ENCODE measurements at places on chromosomes 3 and 15.

GRCh38 chr15:82093774-82094211, 48.0 kb upstream of the MEX3B start:
- DNase-seq, result no peak

DNA sequence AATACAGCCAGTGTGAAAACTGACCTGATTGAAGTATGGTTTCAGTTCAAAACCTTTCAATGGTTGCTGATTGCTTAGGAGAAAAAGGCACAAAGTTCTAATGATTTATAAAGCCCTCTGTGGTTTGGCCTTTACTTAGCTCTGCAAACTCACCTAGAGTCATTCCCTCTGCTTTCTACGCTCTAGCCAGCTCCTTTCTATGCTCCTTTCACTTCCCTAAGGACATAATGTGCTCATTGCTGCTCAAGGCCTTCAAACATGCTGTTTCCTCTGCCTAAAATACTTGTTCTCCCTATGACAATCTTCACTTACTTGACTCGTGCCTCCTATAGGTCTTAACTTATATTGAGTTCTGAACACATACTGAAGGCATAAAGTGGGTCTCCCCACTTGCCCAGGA, 19.0 kb downstream of the RPL39L start:
- no peak for DNase-seq

GRCh38 chr15:80997692-80998091, 3.0 kb upstream of the TLNRD1 start:
- DNase-seq, result no peak

- DNase-seq, result no peak
Measured at GRCh38 chr3:133394561-133395311, 5.1 kb upstream of the BFSP2 start.

DNA sequence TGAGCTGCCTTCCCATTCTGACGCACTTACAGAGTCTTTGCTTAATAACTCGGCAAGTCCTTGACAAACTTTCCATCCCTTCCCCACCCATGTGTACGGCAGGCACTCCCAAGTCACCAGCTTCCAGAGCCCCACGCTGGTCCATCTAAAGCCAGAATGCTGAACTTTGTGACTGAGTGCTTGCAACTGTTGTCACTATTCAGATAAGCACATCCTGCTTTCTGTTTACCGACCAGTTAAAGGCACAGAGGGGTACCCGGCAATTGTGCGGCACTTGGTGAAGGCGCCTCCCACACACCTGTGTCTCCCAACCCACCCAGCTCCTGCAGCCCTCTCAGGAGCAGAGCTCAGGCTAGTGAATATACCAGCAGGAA, 430.6 kb downstream of the FOXP1 start:
- no peak for DNase-seq

GRCh38 chr15:24940236-24940635, 14.6 kb upstream of the SNRPN start:
- DNase-seq, result no peak

GRCh38 chr3:159237226-159237625, 435.4 kb downstream of the MFSD1 start:
- DNase-seq, result no peak

- DNase-seq, result no peak
Measured at GRCh38 chr15:50854601-50855490, 53.6 kb upstream of the AP4E1 start.

DNA sequence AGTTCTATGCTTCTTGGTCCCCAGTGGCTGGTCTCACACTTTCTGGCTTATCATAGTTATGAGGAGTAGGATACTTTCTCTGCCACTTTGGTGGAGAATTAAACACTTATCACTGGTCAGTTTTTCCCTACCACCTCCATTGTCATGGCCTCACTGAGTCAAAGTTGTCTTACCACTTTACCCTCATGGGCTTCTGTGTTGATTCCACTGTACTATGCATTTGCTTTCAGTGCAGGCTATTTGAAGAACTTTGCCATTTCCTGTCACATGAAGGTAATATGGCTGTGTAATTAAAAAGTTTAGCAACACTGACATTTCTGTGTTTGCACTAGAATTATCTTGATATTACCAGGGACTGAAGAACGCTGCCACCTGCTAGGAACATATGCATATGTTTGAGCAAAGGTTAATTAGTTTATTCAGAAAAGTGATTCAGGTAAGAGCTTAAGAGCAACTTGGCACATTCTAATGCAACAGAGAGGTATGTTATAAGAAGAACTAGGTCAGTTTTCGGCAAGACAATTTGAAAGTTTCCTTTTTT, 377.3 kb downstream of the PDCD6IP start:
- DNase-seq, result no peak

DNA sequence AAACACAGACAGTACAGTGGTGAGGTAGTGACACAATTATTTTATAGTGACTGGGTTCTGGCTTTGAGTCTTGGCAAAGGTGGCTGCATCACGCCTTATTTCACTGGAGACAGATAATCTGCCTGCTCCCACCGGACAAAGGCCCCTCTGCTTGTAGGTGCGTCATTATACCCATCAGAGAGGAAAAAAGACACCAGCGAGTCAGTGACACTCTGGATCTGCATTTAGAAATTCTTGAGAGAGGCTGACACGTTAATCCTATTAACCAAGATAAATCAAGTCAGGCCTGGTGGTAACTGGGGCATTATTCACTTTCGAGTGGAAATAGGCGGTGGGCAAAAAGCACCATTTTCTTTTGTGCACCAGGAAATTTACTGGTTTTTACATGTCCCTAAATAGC, 76.2 kb downstream of the NR2F2 start:
- DNase-seq, result no peak

DNA sequence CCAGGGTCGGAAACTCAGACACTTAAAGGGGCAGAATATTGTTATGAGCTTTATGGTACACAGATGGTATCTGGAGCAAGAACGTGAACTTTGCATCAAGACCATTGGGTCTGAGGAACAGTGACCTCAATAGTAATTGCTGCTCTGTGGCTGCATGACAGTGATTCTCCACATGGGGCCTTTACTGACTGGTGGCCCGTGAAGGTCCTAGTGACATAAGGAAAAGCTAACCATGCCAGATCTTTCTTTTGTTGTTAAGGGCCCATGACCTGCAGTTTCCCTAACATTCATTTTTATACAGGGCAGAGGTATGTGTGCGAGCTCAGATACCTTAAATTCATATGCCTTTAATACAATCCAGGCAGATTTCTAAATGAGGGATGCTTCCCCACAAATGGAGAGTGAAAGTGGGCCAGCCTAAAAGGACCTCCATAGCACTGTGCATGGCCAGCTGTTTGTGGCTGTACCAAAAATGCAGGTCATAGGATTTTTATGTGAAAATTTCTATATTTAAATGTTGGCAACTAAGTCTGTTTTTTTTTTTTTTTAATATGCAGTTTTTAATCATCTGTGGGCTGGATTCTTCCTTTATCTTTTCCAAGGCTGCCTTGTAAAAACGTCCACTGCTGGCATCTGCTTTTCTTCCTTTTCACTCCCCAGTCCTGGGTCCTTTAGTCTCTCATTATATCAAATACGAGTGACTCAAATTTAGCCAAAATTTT, 188.0 kb upstream of the IL12A start:
- no peak for DNase-seq

DNA sequence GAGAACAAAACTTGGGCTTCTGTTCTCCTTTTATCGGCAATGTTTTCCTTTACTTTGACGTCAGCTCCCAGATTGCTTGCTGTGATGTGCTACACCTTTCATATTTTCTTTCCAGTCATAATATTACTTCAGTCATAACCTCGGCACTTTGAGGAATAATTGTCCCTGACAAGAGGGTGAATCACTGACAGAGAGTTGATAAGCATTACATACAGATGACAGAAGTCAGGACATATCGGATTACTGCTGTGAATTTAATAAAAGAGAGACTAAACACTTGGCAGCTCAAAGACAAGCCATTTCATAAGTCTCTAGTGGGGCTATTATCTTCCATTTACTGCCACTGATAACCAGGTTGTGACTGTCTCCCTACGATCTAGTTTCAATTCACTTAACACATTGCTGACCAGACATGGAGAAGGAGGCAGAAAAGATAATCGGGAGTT, 362.1 kb upstream of the ARRDC4 start:
- DNase-seq, result no peak

DNA sequence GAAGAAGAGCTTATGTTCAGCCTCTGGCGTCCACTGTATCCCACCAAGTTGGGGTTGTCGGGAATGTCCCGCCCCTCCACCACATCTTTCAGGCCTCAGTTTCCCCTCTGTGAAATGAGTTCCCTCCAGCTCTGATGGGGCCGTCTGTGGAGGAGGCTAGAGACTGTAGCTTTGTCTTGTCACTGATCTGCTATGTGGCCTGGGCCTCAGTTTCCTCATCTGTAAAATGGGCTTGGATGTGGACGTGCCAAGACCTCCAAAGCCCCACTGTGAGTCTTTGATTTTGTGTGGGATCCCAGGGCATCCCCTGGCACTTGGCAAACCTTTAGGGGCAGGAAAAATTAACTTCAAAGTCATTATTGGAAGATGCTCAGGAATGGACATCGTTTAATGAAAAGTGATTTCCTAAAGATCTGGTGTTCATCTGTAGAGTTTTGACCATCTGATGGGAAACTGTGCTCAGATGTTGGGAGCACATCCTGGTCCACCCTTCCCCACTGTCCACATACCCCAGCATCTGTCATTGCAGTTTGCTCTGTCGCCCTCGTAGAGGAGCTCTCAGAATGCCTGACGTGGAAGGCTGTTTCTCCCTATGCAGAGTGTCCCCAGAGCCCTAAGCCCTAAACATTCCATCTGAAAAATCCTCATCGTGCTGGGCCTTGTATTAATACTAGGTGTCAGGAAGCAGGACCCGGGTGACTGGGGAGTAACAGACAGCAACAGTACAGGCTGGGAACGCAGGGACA, 28.5 kb downstream of the SLC6A6 start:
- no peak for DNase-seq

DNA sequence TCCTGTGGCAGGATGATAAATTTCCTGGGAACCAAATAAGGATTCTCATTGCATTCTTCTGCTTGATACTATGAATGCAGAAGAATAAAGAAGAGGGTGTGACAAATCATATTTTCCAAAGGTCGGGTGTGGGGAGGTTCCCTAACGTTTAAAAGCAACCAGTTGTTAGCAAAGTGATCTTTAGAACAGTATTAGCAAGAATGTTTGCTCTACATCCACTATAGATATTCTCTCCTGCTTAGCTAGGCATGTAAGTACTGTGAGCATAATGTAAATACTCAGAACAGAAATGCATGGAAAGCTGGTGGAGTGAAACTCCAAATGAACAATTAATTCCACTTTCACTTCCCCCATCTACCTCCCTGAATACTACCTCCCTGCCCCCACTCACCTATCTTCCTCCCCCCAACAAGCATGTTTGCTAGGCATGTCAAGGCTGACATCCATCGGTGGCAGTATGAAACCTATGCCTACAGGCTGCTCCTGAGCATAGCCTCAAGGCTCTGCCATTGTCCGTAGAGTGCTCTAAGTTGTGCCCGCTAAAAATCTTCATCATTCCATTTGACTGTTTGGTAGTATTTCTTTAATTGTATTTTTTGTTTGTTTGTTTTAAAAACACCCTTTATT, 329.7 kb downstream of the TIGIT start:
- no peak for DNase-seq

- no peak for DNase-seq
Measured at GRCh38 chr3:118991775-118992174, 42.9 kb downstream of the IGSF11 start.
